Psoas muscle (tissue), 8 donors: ENCODE measurements at places on chromosomes 7 and 10.

DNA sequence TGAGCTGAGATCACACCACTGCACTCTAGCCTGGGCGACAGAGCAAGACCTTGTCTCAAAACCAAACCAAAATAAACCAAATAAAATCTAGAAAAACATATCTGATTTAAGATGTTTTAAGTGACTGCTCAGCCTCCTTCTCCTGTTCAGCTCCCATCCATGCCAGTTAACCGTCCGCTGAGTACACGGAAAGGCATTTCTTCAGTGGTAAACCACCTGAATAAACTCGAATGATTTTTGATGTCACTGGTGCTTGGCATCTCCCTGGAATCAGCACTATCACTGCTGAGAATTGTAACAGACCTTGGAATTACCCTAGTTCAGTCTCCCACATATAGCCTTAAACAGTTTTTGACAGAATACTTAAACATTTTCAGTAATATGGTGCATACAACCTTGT is 24.1 kb upstream of the NRCAM start:
- DNase-seq: no peak

GRCh38 chr10:4359003-4359402 is 467.0 kb upstream of the AKR1E2 start:
- DNase-seq: no peak

GRCh38 chr7:1924258-1924817 is 254.3 kb downstream of the ELFN1 start:
- no peak for DNase-seq

DNA sequence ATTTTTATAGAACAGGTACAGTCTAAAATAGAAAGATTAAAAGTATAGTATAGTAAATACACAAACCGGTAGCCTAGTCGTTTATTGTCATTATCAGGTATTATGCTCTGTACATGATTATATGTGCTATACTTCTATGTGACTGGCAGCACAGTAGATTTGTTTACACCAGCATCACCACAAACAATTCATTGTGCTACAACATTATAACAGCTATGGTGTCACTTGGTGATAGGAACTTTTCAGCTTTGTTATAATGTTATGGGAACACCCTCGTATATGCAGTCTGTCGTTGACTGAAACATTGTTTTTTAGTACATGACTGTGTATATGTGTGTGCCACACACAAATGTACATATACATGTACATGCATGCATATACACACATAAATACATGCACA is 19.1 kb downstream of the ZNF365 start:
- DNase-seq: no peak

GRCh38 chr10:52779541-52780390 is 7.2 kb upstream of the MBL2 start:
- DNase-seq: peak; percentile 42

- no peak for DNase-seq
Observed at GRCh38 chr10:92880917-92881316, 32.6 kb downstream of the EXOC6 start.

- peak; percentile 6 for DNase-seq
Observed at GRCh38 chr10:71252220-71252619, 39.9 kb downstream of the UNC5B start.
